ENCODE measurements at places on chromosomes 11 and 22.

GRCh38 chr22:43001271-43002201, 13.4 kb downstream of the PACSIN2 start:
- no peak for DNase-seq
- H3K27ac ChIP-seq = no peak overlapping the region
- no peaks in the 10 kb centered on the region for H3K36me3 ChIP-seq
- H3K4me3 ChIP-seq = no peak overlapping the region
- H3K27me3 ChIP-seq = no peaks in the 10 kb centered on the region

DNA sequence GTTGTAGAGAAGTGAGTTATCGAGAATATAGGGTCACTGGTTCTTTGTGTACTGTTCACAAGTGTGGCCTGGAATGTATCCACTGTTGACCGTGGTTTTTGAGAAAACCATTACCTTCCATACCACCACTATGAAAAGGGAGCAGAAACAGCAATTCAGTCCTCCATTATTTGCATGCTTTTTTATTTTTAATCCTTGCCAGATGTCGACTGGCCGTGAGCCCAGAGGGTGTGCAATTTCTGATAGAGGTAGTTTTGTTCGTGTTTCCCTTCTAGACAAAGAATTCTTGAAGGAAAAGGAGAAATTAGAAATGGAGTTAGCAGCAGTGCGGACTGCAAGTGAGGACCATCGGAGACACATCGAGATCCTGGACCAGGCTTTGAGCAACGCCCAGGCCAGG, 81.7 kb downstream of the AMOTL1 start:
- peaks cover 28% of the 10 kb centered on the region for H3K36me3 ChIP-seq
- no peak for DNase-seq
- no peaks in the 10 kb centered on the region for H3K4me1 ChIP-seq

DNA sequence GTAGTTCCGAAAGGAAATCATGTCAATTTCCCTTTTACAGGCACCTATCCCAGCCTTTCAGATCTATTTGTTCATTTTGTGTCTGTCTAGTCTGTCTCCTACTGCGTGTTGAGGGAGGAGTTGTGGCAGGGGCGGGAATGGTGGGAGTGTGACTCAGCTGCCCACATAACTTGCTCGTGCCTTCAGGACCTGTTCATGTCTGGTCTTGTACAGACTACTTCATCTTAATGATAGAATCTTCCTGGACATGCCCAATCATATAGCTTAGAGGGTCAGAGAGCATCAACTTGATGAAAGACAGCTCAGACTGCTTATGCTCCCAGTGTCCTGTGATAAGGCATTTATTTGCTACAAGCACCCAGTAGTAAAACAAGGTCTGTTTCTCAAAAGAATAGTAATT, 61.0 kb upstream of the BIRC3 start:
- no peak overlapping the region for H3K27ac ChIP-seq
- no peaks in the 10 kb centered on the region for H3K27me3 ChIP-seq
- no peaks in the 10 kb centered on the region for H3K36me3 ChIP-seq
- DNase-seq = no peak
- H3K4me1 ChIP-seq = no peaks in the 10 kb centered on the region

DNA sequence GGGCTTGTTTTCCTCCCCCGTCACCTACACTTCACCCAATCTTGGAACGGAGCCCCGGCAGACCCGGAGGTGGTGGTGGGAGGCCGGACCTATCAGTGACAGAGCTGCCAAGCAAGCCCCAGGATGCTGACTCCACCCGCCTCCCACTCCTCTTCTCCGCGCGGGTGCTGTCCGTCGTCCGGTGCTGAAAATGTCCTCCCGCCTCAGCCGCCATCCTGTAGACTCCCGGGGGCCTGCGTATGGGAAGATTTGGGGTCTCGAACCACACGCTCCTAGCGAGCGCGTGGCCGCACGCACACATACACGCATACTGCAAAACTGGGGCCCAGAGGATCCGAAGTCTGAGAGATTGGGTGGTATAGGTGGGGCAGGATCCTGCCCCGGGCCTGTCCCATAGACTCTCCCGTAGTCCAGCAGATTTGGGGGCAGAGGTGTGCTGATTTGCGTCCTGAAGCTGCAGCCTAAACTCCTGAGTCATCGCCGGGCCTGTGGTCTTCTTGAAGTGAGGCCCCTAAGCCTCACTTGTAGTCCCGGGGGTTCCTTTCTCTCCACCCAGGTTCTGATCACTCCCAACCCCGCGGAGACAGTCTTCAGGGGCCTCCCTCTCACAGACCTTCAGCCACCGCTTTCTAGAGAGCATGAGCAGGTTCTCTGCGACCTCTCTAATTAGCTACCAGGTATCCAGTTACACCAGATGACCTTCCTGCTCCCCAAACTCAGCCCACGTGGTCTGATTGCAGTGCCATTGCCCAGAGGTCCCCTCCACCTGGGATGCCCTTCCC, 796 bp upstream of the YIF1A start:
- peak overlapping the region; percentile 51 for H3K4me3 ChIP-seq
- peaks cover 2% of the 10 kb centered on the region for H3K4me1 ChIP-seq
- no peaks in the 10 kb centered on the region for H3K36me3 ChIP-seq
- H3K27me3 ChIP-seq = peaks cover 15% of the 10 kb centered on the region
- DNase-seq = peak; percentile 94

GRCh38 chr22:26770624-26771023, 113.2 kb downstream of the MIAT start:
- no peaks in the 10 kb centered on the region for H3K27me3 ChIP-seq
- H3K36me3 ChIP-seq = no peaks in the 10 kb centered on the region
- H3K4me3 ChIP-seq = no peak overlapping the region
- no peak overlapping the region for H3K27ac ChIP-seq
- no peak for DNase-seq
- no peaks in the 10 kb centered on the region for H3K4me1 ChIP-seq

- no peak overlapping the region for H3K4me3 ChIP-seq
- peaks cover 3% of the 10 kb centered on the region for H3K4me1 ChIP-seq
- peak; percentile 76 for DNase-seq
- no peak overlapping the region for H3K27ac ChIP-seq
- no peaks in the 10 kb centered on the region for H3K27me3 ChIP-seq
- peaks cover 6% of the 10 kb centered on the region for H3K36me3 ChIP-seq
Observed at GRCh38 chr22:37643225-37643847, 3.9 kb downstream of the SH3BP1 start.

DNA sequence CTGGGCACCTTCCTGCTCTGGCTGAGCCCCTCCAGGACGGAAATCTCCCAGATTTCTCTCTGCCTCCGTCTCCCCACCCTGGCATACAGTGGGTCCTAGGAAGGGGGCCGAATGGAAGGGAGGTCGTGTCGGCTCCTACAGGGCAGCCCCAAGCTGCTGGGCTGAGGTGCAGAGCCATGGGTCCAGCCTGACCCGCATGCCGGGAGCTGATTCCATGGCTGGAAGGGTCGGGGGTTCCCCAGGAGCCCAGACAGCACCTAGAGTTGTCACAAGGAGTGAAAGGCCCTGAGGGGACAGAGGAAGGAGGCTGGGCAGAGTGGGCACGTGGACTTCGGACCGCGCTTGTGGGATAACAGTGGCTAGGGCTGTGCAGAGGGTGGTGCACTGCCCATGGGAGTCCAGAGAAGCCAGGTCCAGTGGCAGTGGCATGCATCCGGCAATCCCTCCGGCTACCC, 16.5 kb downstream of the CCND1 start:
- no peak overlapping the region for H3K27ac ChIP-seq
- DNase-seq = no peak
- no peaks in the 10 kb centered on the region for H3K27me3 ChIP-seq
- H3K4me3 ChIP-seq = no peak overlapping the region
- peaks cover 3% of the 10 kb centered on the region for H3K4me1 ChIP-seq
- H3K36me3 ChIP-seq = peaks cover 2% of the 10 kb centered on the region

GRCh38 chr11:80417681-80418080, 976.9 kb upstream of the TENM4 start:
- no peaks in the 10 kb centered on the region for H3K4me1 ChIP-seq
- H3K36me3 ChIP-seq = no peaks in the 10 kb centered on the region
- H3K4me3 ChIP-seq = no peak overlapping the region
- DNase-seq = no peak

DNA sequence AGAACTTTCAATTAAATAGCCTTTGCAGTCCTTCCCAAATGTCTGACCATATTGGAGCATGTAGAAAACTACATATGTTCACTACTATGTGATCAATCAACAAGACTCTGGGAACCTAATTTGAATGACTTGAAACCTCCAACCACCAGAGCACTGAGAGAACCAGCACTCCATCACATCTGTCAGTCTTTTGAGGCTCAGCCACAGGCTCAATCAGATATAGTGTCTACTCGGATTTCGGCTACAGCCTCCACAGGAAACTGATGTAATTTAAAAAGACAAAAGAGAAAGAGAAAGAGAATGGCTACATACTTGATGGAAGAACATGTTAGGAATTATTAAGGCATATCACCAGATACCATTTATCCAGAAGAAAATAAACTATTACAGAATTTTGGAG, 859.0 kb downstream of the FAM181B start:
- no peaks in the 10 kb centered on the region for H3K36me3 ChIP-seq
- H3K4me3 ChIP-seq = no peak overlapping the region
- H3K27ac ChIP-seq = no peak overlapping the region
- no peaks in the 10 kb centered on the region for H3K27me3 ChIP-seq
- peak; percentile 24 for DNase-seq

GRCh38 chr11:35780951-35781860, 118.6 kb downstream of the TRIM44 start:
- H3K36me3 ChIP-seq = no peaks in the 10 kb centered on the region
- peak; percentile 77 for DNase-seq
- no peaks in the 10 kb centered on the region for H3K4me1 ChIP-seq
- no peak overlapping the region for H3K27ac ChIP-seq

GRCh38 chr11:116518141-116518540, 254.6 kb downstream of the BUD13 start:
- no peaks in the 10 kb centered on the region for H3K27me3 ChIP-seq
- no peaks in the 10 kb centered on the region for H3K4me1 ChIP-seq
- DNase-seq = no peak
- no peak overlapping the region for H3K4me3 ChIP-seq

DNA sequence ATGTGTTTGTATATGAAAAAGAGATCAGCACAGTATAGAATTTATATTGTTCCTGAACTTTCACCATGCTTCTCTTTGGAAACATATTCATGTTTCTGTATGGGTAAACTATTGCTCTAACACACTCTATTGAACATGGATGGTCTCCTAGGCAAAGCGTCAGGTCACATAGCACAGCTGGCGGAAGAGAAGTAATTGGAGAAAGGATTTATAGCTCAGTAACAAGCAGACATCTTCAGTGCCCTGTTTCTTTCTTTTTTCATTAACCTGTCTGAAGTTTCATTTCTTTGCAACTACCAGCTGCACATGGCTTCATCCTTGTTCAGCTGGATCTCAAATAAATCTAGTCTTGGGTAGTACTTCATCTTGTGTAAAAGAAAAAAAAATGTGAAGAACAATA, 84.4 kb upstream of the TRPC6 start:
- no peaks in the 10 kb centered on the region for H3K36me3 ChIP-seq
- no peaks in the 10 kb centered on the region for H3K27me3 ChIP-seq
- no peak overlapping the region for H3K4me3 ChIP-seq
- no peak overlapping the region for H3K27ac ChIP-seq

GRCh38 chr11:118921929-118922744, 3.6 kb downstream of the BCL9L start:
- H3K27me3 ChIP-seq = no peaks in the 10 kb centered on the region
- peak; percentile 93 for DNase-seq
- no peak overlapping the region for H3K4me3 ChIP-seq
- peaks cover 51% of the 10 kb centered on the region for H3K4me1 ChIP-seq

DNA sequence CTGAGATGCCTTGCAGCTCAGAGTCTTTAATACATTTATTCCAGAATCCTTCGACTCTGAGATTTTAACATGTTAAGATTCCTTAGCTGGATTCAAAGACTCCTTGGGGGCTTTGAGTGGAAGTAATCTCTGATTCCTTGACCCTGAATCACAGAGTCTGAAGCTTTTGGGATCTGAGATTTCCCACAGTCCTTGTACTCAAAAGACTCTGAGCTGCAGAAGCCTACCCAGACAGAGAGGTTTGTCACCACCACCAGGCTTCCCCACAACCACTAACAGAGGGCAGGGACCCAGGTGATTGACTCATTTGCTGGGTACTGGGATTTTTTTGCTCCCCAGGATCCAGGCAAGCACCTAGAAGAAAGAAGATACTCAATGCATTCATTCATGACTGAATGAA, 1.4 kb upstream of the SERPINH1 start:
- peaks cover 8% of the 10 kb centered on the region for H3K36me3 ChIP-seq
- H3K4me3 ChIP-seq = no peak overlapping the region
- no peaks in the 10 kb centered on the region for H3K27me3 ChIP-seq
- peaks cover 43% of the 10 kb centered on the region for H3K4me1 ChIP-seq
- DNase-seq = no peak

DNA sequence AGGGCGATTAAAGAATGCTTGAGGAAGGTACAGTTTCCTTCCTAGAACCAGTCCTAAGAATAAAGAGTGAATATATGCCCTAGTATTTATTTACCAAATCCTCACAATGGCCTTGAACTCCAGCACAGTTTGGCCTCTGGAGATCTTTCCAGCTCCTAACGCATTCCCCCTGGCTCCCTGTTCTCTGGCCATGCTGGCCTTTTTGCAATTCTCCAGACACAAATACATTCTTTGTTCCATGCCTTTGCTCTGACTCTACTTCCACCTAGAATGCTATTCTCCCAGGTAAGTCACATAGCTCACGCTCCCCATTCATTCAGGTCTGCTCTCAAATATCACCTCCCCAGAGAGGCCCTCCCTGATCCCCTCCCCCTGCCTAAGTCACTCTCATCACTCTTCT, 3.7 kb upstream of the DGKZ start:
- peaks cover 33% of the 10 kb centered on the region for H3K4me1 ChIP-seq
- H3K4me3 ChIP-seq = no peak overlapping the region
- DNase-seq = peak; percentile 67
- H3K27ac ChIP-seq = peak overlapping the region; percentile 19
- H3K36me3 ChIP-seq = no peaks in the 10 kb centered on the region

DNA sequence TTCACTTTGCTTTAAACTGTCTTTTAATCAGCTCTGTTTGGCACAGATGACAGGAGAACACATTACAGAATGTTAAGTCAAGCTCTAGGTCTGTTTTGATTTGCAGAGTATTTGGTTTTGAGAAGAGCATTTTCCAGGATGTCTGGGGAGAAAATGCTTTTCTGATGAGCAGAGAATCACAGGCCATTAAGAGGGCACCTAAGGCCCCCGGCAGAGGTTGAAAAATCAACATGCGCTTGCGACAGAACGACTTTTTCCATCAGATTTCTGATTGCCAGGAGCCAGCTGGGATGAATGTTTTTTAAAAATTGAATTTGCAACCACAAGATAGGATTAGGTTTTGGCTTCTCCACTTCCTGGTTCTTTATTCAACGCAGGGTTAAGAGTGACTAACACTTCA, 304.5 kb downstream of the JRKL start:
- H3K36me3 ChIP-seq = no peaks in the 10 kb centered on the region
- no peaks in the 10 kb centered on the region for H3K27me3 ChIP-seq
- H3K4me3 ChIP-seq = no peak overlapping the region
- no peaks in the 10 kb centered on the region for H3K4me1 ChIP-seq

Measured in mesendoderm (in vitro differentiated cells).